ENCODE measurements at places on chromosomes 7 and 10. TPM values are rescaled to one million over a fixed set of nuclear protein-coding genes. Genes with fewer than 3 reads are reported as not detected.

Gene TLX1
- total RNA-seq, result not detected

Gene HNRNPA2B1
- 857 TPM for total RNA-seq

Gene MCM10
- total RNA-seq, result 75.1 TPM

Gene ACTR3C
- 4.8 TPM for total RNA-seq

Gene FANK1
- 0.49 TPM for total RNA-seq

Gene TUBAL3
- not detected for total RNA-seq

Gene PPA1
- total RNA-seq, result 192 TPM

Gene PHF14
- total RNA-seq, result 36.0 TPM

Gene RHBDD2
- 48.0 TPM for total RNA-seq

Gene OR2A42
- total RNA-seq, result not detected

Gene HOXA7
- not detected for total RNA-seq

Gene ZNF853
- 1.3 TPM for total RNA-seq

Gene ACTL6B
- not detected for total RNA-seq

Gene C10orf95
- 0.35 TPM for total RNA-seq

Gene GSTO2
- total RNA-seq, result 0.96 TPM

Gene PKD1L1
- total RNA-seq, result 0.06 TPM

Gene GRID1
- total RNA-seq, result not detected

Gene HOXA6
- not detected for total RNA-seq

Gene ABCC2
- 0.85 TPM for total RNA-seq

Gene OIT3
- not detected for total RNA-seq

Gene GIMAP6
- 65.0 TPM for total RNA-seq

Gene HTR5A
- not detected for total RNA-seq

Gene KIAA1549
- 0.61 TPM for total RNA-seq

Gene ADCYAP1R1
- not detected for total RNA-seq

Gene GPER1
- not detected for total RNA-seq

Gene GPR146
- total RNA-seq, result 0.40 TPM

Gene AFAP1L2
- 67.4 TPM for total RNA-seq

Gene TEX47
- total RNA-seq, result not detected

Gene FRAT1
- 5.7 TPM for total RNA-seq

Gene OR2A7
- 1.4 TPM for total RNA-seq

Gene NKX1-2
- not detected for total RNA-seq

Gene SYT15
- 0.33 TPM for total RNA-seq

Gene PHYHIPL
- total RNA-seq, result not detected

Data from activated CD8-positive, alpha-beta memory T cell treated with anti-CD3 and anti-CD28 coated beads, Interleukin-2, amount 10 ng/mL, durations not matched to agents 7 days and 5 days (primary cell).